Effector CD4-positive, alpha-beta T cell (primary cell): ENCODE measurements at places on chromosomes 7 and 10.

GRCh38 chr7:140672382-140673062 is at the start of gene ADCK2:
TSS of gene ADCK2 (plus strand) at chr7:140672945. CDS start at chr7:140673331, 386 bp downstream.
- DNase-seq, result no peak

DNA sequence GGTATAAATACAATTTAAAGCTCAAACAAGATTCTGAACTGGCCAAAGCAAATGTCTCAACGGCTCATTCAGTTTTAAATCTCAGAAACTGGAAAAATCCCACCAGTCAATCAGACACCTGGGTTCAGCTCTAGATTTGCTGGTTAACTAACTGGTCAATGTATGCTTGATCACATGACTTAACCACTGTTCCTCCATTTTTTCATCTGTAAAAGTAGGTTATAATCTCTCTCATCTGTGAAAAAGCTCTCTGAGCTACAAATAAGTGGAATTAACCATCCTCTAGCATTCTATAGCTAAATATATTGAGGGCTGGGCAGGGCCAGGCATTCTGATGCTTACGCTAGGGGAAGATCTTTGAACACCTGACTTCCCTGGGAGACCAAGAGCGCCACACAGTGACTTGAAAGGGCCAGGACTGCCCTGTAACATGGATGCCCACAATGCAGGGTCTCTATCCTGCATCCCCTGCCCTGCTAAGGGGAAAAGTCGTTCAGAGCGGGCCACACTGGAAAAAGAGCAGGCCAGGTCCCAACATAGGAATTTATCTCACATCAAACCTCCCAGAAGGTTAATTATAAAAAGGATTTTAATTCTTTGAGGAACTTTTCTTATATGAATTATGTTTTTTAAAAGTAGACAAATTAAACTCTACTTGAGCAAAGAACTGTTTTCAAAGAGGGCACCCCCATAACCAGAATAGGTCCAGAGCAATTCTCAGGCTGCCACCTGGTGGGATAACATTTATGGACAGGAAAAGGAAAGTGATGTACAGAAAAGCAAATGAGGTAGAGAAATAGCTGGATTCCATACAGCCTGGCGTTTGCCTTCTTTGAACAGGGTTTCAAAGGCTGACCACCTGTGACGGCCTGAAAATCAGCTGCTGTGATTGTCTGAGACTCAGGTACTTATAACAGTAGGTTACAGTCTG is 1.8 kb downstream of the RP9 start:
- peak; percentile 43 for DNase-seq

DNA sequence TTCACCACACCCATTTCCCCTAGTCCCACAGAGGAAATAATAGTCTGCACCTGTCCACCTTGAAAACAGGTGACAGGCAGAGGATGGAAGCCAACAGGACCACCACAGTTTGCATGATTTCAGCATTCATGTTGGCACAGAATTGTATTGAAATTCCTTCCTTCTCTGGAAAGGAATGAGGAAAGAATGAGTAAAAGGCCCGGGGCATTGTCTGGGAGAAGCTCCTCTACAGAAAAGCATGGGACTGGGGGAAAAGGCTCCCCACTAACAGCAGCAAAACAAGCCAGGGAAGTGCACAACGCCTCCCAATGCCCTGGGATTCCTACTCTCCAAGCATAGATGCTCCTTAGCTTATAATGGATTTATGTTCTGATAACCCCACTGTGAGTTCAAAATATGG is 28.5 kb upstream of the TOMM7 start:
- DNase-seq, result no peak

GRCh38 chr7:90857603-90858002 is 261.5 kb downstream of the CDK14 start:
- no peak for DNase-seq

- no peak for DNase-seq
Observed at GRCh38 chr7:11833431-11833830, 1.4 kb upstream of the THSD7A start.

DNA sequence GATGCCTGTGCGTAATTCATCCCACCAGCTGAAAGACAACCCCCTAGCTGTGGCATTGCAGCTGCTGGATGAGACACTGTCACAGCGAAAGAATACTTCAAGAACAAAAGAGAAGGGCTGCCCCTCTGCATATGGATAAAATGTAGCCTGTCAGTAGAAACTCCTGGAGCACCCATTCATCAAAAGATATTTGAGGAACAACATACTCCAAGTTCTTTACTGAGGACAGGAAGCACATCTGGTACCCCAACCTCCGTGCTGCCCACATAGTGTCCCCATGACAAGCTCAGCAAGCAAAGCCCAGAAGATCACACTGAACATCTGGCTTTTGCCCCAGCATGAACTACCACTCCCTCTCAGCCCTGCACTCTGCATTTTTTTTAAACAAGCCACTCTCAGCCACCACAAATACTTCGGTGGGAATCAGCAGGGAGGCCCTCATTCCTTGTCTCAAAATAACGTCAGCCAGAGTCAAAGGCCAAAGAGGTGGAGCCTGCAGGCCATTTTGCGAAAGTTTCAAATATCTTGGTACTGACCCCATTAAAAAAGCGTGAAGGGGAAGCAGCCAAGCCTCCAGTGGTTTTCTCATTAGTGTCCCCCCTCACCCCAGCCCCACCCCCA is 1.7 kb downstream of the CREB3L2 start:
- DNase-seq, result no peak

GRCh38 chr7:28170701-28171100 is 9.9 kb downstream of the JAZF1 start:
- DNase-seq, result no peak

GRCh38 chr10:28254290-28254985 is 48.4 kb downstream of the MPP7 start:
- no peak for DNase-seq

DNA sequence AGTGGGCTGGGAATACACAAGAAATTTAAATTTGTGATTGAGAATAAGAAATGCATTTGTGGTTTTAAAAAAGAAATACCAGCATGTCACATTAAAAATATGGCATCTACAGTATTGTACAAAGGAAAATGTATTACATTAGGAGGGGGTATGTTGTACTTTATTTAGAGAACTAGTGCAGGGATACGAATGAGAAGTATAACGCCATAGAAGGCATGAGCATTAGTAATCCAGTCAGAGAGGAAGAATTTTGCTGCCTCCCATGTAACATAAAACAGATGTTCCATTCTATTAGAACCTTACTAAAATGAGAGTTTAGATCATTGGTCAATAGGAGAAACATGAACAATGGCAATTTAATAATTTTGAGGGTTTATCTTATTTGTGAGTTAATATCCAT is 182.2 kb downstream of the ADK start:
- DNase-seq, result no peak

DNA sequence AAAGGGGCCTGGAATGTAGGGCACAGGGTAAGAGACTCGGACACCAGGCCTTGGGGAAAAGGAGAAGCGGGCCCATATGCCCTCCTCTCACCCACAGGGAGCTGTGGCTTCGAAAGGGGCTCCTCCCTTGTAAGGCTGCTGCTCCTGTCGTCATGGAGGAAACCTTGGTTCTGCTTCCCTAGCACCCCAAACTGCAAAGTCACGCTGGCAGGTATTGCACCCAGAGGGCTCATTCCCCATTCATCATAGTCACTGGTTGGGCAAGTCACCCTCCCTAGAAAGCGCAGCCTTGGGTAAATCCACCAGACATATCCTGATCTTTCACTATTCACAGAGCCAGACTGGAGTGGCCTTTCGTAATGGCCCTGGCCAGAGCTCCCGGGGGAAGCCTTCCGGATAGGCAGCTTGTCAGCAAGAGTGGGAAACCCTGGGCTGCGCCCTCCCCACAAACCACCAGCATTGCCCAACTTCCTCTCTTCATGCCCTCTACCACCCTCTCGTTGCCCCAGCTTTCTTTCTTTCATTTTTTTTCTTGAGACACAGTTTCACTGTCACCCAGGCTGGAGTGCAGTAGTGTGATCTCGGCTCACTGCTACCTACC is 121.0 kb downstream of the HIP1 start:
- DNase-seq, result peak; percentile 11

GRCh38 chr10:76248649-76249200 is 817.3 kb downstream of the LRMDA start:
- no peak for DNase-seq

- DNase-seq, result no peak
Observed at GRCh38 chr10:2984682-2985081, 82.7 kb upstream of the PFKP start.

GRCh38 chr10:15325243-15325943 is 45.7 kb downstream of the FAM171A1 start:
- no peak for DNase-seq

- DNase-seq, result no peak
Observed at GRCh38 chr10:129784291-129784690, 179.8 kb downstream of the EBF3 start.

- no peak for DNase-seq
Observed at GRCh38 chr7:148546857-148547256, 43.7 kb upstream of the C7orf33 start.

GRCh38 chr7:71237945-71238344 is 106.0 kb downstream of the GALNT17 start:
- no peak for DNase-seq

GRCh38 chr10:85151506-85151905 is 823.1 kb downstream of the CCSER2 start:
- DNase-seq, result no peak

DNA sequence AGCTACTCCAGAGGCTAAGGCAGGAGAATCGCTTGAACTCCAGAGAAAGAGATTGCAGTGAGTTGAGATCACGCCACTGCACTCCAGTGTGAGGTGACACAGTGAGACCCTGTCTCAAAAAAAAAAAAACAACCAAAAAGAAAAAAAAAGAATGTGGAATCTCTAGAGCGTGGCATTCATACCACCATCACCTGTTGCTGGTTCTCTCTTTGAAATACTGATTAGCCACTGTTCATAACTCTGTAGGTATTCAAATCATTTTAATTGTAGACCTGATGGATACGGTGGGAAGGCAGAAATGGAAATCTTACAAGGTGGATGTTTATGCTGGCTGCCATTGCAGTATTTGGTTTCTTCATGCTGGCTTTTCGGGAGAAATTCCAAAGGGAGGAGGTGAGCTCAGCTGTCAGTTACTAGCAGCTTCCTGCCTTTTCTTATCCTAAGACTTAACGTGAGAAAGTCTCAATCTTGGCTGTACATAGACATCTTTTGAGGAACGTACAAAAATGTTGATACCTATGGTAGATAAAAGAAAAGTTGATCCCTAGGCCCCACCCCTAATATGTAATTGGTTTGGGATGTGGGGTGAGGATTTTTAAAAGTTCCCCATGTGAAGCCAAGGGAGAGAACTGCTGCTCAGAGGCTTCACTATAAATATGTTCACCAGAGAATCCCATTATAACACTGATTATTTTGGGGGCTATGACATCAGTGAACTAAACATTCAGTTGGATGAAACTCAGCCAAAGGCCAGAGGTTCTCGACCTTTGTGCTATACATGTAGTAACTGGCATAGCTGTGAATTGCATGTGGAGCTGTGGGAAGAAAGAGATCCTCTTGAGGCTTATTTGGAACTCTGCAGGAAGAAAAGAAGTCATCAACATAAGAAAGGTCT is 26.9 kb upstream of the MKLN1 start:
- DNase-seq, result no peak

GRCh38 chr10:43913676-43914235 is 265.1 kb upstream of the ZNF32 start:
- no peak for DNase-seq

DNA sequence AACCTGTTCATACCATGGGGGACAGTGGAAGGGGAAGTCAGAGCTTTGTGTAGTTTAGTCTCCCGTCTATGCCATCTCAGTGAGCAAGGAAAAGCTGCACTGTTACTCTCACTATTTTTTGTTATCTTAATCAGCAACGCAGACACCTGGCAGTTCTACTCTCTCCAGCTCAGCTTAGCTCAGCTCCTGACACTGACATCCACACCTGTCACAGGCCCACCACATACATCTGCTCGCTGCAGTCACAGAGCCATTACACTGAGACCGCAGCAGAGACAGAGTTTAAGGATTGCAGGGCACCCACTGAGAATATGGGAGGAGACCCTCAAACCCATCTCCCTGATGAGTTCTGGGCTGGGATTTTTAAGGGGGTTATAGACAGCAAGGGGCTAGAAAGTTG is 257.3 kb upstream of the AKR1E2 start:
- DNase-seq, result no peak

- DNase-seq, result no peak
Observed at GRCh38 chr10:5123886-5124285, 29.7 kb downstream of the AKR1C3 start.

- DNase-seq, result no peak
Observed at GRCh38 chr10:110474826-110475225, 22.9 kb upstream of the DUSP5 start.

GRCh38 chr10:52318822-52319464 is 4.9 kb downstream of the DKK1 start:
- no peak for DNase-seq

DNA sequence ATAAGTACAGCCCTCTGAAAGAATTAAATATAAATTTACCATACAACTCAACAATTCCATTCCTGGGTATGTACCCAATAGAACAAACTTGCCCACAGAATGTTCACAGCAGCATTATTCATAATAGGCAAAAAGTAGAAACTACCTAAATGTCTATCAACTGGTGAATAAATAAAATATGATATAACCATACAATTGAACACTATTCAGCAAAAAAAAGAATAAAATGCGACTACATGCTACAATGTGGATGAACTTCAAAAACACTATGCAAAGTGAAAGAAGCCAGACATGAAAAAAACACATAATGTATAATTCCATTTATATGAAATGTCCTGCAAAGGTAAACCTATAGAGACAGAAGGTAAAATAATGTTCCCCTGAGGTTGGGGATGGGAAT is 2.0 kb upstream of the CPN1 start:
- DNase-seq, result no peak

- DNase-seq, result no peak
Observed at GRCh38 chr10:11218395-11218794, 200.7 kb downstream of the CELF2 start.

GRCh38 chr10:6091630-6092029 is 2.8 kb downstream of the RBM17 start:
- no peak for DNase-seq

- no peak for DNase-seq
Observed at GRCh38 chr10:111108441-111108840, 31.6 kb downstream of the ADRA2A start.

DNA sequence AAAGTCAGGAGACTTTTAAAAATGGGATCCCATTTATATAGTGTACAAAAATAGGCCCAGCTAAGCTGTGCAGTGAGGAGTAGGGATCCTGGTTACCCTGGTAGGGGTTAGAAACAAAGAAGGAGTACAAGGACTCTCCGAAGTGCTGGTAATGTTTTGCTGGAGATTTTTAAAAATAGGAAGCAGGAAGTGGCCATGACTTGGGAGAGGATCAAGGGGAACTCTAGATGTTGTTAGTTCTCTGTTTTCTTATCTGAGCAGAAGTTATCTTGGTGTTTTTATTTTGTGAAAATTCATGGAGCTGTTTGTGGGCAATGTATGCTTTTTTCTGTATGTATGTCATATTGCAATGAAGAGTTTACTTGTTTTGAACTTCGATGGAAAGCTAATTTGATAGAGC is 373.9 kb downstream of the SFMBT2 start:
- no peak for DNase-seq
